ENCODE measurements at places on chromosomes 5 and 9. TPM values are rescaled to one million over a fixed set of nuclear protein-coding genes. Genes with fewer than 3 reads are reported as not detected.

- no peak for DNase-seq
Measured at GRCh38 chr5:155850370-155850769, 476.6 kb upstream of the SGCD start.

The S100Z gene
- total RNA-seq = 0.47 TPM

DNA sequence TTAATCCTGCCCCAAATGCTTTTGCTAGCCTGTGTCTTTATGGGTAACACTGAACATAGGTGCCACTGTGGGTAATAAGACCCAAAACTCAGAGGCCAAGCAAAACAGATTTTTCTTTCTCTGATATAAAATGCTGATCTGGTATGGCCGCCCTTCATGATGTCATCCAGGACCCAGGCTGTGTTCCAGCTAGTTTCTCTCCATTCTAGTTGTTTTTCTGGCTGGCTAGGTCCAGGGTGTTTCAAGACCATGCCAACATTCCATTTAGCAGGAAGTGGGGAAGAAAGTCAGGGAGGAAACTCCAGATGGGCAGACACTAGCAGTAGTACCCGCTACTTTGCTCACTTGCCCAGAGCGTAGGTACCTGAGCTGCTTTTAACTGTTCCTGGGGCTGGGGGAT lies 183.9 kb upstream of the OTULINL start:
- DNase-seq = peak; percentile 83

DNA sequence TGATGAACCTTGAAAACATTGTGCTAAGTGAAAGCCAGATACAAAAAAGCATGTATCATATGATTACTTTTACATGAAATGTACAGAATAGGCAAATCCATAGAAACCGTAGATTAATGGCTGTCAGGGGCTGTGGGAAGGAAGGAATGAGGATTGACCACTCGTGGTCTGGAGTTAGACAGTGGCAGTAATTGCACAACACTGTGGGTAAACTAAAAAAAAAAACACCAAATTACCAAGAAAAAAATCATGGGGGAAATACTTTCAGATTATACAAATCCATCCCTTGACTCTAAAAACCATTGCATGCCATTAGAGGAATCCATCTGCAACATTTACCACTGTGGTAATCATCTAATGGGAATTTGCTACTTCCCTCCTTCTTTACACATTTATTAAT lies 140.0 kb downstream of the SIL1 start:
- no peak for DNase-seq

The MED27 gene
- total RNA-seq = 30.2 TPM

The SLC25A2 gene
- total RNA-seq = not detected

GRCh38 chr9:100269656-100270055 lies 83.1 kb downstream of the TEX10 start:
- DNase-seq = no peak

- DNase-seq = no peak
Measured at GRCh38 chr9:91986248-91986647, 36.2 kb upstream of the ROR2 start.

GRCh38 chr9:101536938-101537337 lies 3.3 kb downstream of the RNF20 start:
- DNase-seq = peak; percentile 30

- no peak for DNase-seq
Measured at GRCh38 chr9:87683751-87684626, 41.9 kb upstream of the CTSL start.

DNA sequence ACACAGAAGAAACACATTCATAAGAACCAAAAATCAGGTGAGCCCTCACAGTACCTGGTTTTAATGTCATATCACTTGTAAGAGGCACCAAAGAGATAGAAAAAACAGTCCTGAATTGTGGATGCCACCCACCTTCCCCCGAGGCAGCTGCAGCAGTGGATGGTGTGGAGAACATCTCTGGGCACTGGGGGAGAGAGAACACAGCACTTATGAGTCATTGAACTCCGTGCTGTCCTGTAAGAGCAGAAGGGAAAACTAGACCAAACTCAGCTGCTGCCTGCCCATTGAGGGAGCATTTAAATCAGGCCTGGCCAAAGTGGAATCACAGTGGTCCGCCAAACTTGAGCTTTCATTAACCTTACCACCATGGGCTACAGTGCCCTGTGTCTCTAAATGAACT lies 296.2 kb downstream of the SPATA31D1 start:
- no peak for DNase-seq
